ENCODE measurements at places on chromosomes 13 and 19. TPM values are rescaled to one million over a fixed set of nuclear protein-coding genes. Genes with fewer than 3 reads are reported as not detected.

DNA sequence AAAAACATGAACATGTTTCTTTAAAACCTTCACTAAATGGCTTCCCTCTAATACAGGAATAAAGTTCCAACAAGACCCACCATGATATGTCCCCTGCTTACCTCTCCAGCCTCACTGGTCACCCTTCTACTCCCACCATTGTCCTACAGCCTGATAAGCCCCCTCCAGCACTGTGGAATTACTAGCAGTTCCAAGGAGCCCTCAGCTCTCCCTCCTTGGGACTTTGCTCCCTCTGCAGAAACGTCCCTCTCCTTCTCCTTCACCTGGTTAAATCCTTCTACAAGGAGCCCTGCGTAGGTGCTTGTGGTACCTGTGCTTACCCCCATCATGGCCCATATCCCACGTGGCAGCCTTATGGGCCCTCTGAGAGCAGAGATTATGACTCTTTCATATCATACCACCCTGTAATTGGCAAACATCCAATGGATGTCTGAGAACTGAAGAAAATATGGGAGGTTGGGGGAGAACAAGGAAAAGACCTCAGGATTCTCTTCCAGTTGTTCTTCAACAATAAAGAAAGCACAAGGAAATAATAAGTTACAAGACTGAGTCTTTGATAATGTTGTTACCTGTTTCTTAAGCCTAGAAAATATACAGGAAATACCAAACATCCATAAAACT, 26.1 kb upstream of the DOCK9 start:
- DNase-seq: no peak

DNA sequence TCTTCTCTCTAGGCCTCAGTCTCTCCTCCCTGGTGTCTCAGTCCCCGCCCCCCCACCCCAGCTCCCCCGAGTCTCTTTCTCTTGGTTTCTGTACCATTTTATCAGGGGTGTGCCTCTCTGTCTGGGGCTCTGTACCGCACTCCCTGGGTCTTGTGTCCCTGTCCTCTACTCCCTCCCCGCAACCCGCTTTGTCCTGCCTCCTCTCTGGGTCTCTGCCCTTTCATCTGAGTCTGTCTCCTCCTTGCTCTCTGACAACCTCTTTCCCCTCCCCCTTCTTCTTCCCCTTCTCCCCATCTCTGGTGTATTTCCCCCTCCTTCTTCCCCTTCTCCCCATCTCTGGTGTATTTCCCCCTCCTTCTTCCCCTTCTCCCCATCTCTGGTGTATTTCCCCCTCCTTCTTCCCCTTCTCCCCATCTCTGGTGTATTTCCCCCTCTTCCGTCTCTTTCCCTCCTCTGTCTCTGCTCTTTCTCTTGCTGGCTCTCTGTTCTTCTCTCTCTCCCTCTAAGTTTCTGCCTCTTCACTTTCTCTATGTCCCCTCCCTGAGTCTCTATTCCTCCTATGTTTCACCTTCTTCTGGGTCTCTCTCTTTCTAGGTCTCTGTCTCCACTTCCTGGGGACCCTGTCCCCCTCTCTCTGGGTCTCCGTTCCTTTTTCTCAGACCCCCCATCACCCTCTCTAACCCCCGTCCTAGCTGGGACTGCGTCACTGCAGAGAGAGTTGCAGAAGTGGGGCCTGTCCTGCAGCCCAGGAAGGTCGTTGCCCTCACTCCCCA, 2.2 kb upstream of the KCNC3 start:
- DNase-seq: no peak

GRCh38 chr19:29586401-29586800, 19.7 kb upstream of the POP4 start:
- no peak for DNase-seq

- no peak for DNase-seq
Observed at GRCh38 chr19:18090545-18091216, 3.9 kb upstream of the IL12RB1 start.

- peak; percentile 63 for DNase-seq
Observed at GRCh38 chr13:29497137-29497654, 98.3 kb downstream of the SLC7A1 start.

- DNase-seq: peak; percentile 54
Observed at GRCh38 chr13:111043575-111043982, 71.5 kb upstream of the ARHGEF7 start.

Gene ICAM1
- total RNA-seq: 74.8 TPM

Gene FBXO17
- 47.4 TPM for total RNA-seq

Gene SUCLA2
- total RNA-seq: 33.0 TPM

Gene ZNF540
- total RNA-seq: not detected

All from ascending aorta (tissue), 2 donors.